Naive B cell (primary cell): ENCODE measurements at places on chromosomes 2 and 18.

DNA sequence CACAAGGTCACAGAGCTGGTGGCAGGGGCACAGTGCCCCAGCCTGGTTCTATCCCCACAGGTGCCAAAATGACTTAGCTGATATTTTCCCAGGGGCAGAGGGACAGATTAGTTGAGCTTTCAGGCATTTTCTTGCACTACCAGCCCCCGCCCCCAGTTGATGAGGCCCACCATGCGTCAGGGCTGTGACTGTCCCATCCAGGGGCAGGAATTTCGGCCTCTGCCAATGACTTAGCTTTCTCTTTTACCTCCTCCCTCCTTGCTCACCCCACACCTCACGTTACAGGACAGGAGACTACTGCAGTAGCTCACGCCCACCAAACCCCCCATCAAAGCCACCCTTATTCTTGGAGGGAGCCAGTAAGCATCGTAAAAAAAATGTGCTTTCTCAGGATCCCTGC lies 31.5 kb downstream of the MRO start:
- no peak for DNase-seq

DNA sequence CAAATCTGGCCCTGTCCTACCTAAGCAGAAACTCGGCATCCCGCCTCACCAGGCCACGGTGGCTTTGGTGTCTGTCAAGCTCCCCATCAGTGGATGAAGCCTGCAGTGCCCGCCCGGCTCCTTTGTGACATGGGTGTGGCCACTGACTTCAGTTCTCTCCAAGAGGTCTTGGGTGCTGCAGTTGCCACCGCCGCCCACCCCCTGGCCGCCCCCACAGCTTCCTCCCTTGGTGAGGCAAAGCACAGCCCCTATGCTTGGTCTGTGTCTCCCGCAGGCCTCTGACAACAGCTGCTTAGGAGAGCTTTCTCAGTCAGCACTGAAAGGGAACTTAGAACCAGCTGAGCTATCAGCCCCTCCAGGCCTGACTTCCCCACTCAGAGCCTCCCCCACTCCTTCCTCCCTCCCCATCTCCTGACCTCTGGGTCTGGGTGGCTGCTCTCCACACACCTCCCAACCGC lies 22.9 kb upstream of the GPR55 start:
- no peak for DNase-seq

DNA sequence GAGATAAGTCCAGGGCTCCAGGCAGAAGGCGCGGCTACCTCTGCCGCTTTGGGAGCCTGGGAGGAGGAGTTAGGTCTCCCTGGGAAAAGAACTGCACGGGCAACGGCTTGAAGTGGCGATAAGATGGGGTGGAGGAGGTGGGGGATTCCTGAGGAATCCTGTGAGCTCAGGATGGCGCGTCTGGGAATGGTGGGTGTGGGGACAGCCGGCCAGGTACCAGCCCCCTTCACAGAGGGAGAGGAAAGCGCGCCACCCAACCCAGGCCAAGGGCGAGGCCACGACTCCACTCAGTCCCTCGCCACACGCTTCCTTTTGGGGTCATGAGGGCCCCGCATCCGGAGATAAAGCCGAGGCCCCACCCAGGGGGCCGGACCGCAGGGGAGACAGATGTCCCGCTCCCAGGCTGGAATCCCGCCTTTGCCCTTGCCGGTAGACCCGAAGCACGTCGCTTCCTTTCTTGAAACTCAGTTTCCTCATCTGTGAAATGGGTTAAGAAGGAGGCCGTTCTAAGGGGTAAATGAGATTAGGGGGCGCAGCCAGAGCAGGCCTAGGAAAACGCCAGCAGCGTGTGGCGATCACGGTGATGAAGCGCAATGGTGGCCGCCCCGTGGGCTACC lies 1.7 kb upstream of the CTDSP1 start:
- peak; percentile 34 for DNase-seq

- DNase-seq, result no peak
These were observed 10.2 kb upstream of the GKN1 start for GRCh38 chr2:68964282-68964681.

DNA sequence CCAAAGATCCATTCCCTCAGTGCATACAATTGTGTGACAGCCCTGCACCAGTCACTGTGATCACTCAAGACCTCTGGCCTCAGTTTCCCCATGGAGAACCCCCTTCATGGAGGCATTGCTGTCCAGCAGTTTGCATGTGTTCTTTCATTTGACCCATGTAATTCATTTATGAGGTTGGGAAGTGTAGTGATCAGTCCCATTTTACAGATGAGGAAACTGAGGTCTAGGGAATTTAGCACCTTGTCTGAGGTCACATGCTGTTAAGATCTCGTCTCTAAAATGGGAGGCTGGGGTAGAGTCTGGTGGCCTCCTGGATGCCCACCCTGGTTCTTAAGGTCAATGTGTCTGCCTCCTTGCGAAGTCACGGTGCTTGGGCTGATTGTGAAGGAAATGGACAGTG lies 19.1 kb downstream of the LDLRAD4 start:
- DNase-seq, result no peak

- no peak for DNase-seq
These were observed 239.1 kb downstream of the C1D start for GRCh38 chr2:67823726-67824125.

- DNase-seq, result no peak
These were observed 571.2 kb upstream of the TNP1 start for GRCh38 chr2:217430916-217431576.

- peak; percentile 60 for DNase-seq
These were observed 519 bp downstream of the METTL4 start for GRCh38 chr18:2570772-2571199.

DNA sequence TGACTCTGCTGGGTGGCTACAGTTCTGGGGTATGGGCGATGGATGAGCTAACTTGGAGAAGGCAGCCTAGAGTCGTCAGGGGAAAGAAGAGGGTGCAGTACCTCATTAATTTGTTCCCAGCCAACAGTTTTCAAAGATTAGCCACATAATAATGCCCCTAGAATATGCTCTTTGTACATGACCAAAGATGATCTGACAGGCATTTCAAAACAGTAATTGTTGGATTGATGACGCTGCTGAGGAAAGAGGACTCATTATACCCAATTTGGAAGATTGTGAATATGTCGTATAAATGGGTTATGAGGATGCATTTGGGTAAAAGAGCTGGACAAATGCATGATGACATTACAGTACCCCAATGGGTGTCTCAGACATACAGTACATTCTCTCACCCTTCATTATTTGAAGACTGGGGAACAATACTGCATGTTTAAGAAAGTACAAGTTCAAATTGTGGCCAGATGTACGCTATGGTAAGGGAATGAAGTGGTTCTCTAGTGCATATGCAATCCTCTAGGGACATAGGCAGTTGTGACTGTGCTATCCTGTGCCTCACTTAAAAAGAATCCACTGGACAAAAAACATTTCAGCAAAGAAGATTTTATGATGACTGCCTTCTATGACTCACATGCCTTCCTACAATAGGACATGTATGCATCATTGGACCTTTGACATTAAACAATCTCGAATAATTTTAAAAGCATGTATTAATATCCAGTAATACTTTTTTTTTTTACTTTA lies 233.2 kb downstream of the CNTNAP5 start:
- DNase-seq, result no peak

- no peak for DNase-seq
These were observed 119.2 kb downstream of the PTPRM start for GRCh38 chr18:7686278-7686677.

DNA sequence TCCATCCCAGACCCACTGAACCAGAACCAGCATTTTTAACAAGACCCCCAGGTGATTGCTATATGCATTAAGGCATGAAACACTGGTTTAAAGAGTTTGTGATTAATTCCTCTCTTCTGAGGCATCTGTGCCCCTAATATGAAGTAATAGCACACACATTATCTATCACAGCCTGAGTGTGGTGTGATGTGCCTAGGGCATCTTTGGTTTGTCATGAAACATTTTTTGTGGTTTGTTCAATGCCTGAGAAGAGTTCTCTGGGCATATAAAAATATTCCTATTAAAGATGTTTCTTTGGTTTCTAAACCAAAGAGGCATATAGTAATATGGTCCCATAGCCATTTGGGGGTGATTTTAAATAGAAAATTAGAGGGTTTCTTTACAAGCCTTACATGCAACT lies 221.7 kb upstream of the SPOPL start:
- no peak for DNase-seq

DNA sequence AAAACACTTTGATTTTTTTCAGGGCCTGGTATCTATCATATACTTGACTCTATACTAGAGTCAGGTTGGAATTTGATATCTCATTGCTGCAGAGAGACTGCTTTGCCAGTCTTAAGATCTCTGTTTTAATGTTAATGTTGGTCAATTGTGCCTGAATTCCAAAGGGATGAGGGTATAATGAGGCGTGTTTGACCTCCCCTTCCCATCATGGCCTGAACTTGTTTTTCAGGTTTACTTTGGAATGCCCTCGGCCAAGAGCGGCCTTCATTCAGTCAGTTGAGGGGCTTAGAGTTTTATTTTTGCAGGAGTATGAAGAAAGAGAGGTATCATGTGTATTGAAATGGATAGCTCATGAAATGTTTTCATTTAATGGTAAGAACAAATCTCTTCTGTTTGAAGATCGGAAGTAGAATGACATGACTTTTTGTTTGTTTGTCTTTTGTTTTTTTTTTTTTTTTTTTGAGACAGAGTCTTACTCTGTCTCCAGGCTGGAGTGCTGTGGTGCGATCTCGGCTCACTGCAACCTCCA lies 119.0 kb downstream of the KIAA1328 start:
- DNase-seq, result no peak

- DNase-seq, result no peak
These were observed 67.1 kb downstream of the BAZ2B start for GRCh38 chr2:159549234-159549633.

GRCh38 chr18:31658670-31659575 lies 25.5 kb downstream of the B4GALT6 start:
- DNase-seq, result peak; percentile 16

DNA sequence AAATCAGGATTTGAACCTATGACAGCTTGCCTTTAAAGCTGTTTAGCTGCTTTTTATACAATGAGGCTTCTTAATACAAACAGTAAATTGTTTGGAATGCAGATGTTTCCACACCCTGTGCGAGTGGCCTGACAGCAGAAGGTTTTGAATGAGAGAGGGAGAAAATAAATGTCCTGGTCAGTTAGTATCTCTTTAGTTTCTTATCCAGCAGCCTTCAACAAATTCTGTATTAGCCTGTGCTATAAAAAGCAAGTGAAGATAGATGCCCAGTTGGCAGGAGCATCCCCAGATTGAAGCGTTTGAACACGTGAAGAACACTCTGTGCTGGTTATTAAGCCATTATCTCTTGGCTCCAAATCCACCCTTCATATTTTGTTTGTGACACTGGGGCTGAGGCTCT lies 70.6 kb downstream of the CERS6 start:
- DNase-seq, result no peak

DNA sequence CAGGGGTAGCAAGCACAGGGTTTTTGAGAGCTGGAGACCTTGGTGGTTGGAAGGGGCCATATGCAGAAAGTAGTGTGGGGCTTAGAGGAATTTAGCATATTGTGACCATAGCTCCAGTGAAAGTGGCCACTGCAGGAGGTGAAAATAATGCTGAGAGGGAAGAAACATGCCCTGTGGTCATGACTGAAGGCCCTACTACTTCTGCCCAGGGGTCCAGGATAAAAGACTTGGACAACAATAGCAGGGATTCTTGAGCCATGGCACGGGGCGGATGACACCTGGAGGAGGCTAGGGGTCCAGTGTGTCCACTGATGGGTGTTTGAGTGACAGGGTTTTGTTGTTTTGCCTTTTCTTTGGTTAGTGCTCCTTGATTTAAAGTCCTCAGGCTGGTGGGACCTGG lies 694.6 kb downstream of the CPS1 start:
- no peak for DNase-seq
